ENCODE measurements at places on chromosomes 12 and 14.

DNA sequence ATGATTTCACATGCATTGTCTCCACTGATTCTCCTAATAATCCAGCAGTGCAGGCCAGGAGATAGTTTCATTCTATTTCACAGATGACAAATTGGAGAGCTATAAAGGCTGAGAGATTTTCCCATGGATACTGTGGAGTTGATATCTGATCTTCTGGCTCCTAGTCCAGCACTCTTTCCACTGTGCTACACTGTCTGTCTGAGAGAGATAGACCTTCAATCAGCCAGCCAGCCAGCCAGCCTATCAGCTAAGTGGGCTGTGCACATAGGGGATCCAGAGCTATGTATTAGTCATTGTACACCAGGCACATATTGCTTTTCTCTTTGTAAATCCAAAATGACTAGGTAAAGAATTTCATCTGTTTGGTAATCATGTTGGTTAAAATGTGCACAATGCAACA, 91.8 kb upstream of the ATP2B1 start:
- no peak for DNase-seq

- no peak for DNase-seq
Measured at GRCh38 chr12:45745861-45746277, 16.4 kb downstream of the ARID2 start.

DNA sequence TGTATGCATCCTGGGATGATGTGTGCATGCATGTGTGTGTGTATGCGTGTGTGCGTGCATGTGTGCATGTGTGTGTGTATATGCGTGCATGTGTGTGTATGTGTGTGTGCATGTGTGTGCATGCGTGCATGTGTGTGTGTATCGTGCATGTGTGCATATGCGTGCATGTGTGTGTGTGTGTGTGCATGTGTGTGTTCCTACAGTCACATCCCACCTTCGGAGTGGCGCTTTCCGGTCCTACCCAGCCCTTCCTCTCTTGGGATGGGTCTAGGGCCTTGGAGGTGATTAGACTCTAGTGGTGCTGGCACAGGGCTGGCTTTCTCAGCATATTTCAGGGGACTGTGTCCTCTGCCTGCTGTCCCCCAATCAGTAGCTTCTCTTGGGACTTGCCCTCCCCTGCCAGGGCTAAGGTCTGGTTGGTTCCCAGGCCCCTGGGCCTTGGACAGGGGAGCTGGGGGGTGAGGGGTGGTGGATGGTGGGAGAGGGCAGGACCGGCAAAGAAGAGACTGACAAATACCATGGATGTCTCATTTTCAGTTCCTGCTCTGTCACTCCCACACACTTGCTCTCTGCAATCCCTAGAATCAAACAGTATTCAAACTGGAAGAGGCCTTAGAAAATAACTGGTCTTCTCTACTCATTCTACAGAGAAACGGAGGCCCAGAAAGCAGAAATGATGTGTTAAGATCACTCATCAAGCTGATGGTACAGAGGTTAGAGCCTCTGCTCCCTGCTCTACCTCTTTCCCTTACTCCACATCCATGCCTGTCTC, 21.9 kb upstream of the FAIM2 start:
- no peak for DNase-seq

DNA sequence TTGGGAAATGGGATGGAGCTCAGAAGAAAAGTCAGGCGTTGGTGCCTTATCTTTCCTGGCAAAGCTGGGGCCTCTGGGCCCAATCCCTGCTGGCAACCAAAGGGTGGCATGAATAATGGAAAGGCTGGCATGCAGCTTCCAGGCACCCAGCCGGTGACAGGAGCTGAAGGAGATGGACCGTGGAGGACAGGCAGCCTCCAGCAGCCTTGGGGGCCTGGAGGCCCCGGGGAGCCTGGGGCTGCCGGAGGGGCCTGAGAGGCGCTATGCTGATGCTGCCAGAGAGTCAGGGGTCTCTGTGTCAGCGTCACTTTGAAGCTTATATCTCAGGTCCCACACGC, 38.2 kb upstream of the EML1 start:
- DNase-seq, result no peak

DNA sequence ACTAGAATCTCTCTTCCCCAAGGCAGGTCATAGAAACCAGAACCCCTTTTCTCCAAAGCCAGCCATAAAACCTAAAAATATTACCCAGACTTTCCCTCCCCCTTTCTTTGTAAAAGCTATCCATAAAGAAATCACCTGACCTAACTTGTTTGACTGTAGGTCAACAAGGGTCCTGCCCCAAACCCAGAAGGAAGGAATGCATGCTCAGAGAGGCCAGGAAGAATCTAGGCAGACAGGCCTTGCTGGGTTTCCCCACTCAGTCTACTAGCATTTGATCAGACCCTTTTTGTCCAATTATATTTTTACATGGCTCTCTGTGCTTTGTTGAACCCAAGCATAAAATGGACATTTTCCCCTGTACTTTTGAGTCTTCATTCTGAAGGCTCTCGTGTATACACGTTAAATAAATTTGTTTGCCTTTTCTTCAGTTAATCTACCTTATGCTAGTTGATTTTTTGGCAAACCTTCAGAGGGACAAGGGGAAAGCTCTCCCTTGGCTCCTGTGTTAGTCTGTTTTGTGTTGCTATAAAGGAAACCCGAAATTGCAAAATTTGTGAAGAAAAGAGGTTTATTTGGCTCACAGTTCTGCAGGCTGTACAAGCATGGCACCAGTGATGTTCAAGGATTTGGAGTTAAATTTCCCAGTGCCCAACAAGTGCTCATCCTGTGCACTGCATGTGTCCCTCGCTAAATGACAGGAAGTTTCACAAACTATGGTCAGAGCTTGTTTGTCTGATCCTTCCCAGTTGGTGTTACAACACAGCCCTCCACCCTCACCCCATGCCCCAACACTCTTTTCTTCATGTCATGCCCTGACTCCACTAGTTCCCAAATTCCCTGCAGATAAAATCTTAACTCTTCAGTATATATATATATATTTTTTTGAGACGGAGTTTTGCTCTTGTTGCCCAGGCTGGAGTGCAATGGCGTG, 14.2 kb upstream of the RASSF3 start:
- no peak for DNase-seq

- DNase-seq, result no peak
Measured at GRCh38 chr14:104734991-104735779, 11.2 kb downstream of the ADSS1 start.

DNA sequence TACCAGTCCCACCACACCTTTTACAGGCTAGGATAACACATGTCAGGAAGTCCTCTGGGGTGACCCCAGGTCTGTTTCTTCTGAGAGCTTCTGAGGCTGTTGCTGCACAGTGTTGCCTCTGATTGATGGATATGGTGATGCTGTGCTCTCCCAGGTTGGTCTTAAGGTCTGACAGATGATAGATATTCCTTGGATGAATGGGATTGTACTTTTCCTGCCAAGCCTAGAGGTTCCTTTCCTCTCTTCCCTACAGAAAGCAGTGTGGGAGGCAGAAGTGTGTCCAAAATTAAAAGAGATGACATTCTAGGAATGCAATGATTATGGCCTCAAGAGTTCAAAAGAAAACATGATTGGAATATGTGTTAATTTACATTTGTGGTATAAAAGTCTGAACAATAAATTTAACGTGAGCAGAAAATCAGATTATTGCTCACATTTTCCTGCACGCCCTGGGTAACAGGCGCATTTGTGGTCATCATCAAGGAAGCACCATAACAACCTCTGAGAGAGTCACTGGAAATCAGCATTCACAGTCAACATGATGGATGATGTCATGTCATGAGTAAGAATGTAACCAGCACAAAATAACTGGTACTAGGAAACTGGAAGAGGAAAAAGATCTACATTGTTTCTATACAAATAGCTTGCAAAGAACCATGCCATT, 73.7 kb downstream of the BBS10 start:
- DNase-seq, result no peak

DNA sequence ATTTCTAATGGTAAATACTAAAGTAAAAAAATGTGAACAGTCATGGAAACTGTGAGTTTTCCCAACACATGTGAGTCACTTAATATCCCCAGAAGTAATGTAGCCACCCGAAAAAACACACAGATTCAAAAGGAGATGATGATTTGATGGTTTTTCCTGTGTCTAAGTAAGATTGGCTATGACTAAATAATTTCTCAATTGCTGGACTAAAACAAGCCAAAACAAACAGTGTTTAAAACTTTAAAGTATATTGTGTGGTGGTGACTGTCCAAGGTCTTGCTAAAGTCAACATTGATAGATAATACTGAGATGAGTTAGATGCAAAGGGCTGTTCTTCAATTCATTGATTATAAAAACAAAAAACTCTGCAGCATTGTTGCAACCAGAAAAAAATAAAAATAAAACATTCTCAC, 89.6 kb upstream of the SOX5 start:
- no peak for DNase-seq

- no peak for DNase-seq
Measured at GRCh38 chr14:100660882-100661635, 65.6 kb upstream of the DLK1 start.

GRCh38 chr14:33356181-33356580, 417.5 kb downstream of the NPAS3 start:
- DNase-seq, result no peak

GRCh38 chr12:53617700-53618099, 8.5 kb downstream of the ATF7 start:
- no peak for DNase-seq

DNA sequence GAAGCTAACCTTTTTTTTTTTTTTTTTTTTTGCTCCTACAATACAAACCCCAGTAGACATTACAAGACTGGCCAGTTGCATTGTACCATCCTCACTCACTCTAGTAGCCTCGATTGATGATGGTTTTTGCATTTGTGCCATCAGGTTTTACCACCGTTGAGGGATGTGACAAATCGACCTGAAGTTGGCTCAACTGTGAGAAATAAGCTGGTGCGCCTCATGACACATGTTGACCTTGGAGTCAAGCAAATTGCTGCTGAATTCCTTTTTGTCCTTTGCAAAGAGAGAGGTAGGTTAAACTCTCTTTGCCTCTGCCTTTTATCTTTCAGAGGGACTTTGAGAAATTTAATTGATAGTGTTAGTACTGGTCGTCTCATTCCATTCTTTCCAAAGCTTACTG, 76.8 kb downstream of the RIC8B start:
- DNase-seq, result no peak

DNA sequence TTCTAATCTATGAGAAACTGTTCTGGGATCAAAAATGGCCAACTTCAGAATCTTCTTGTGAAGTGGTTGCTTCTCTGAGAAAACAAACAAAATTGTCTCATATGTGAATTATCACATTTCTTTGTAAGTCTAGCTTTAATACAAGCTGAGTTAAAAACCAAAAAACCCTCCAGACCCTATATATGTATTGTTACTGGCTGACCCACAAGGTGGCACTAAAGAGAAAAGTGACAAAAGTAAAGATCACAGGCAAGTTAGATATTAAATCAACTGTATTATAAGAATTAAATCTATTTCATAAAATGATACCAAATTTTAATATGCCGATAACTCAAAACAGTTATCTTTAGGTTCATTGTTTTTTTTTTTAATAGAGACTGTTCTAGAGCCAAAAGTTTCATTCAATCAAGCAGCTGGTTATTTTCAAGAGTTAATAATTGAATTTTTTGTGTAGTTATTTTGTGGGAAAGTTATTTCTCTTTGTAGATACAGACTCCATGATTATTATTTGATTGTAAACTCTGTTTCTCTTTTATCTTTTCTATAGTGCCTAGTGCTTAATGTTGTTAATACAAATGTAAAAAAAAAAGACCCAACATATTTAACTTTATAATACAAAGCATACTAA, 7.5 kb upstream of the TRHDE start:
- no peak for DNase-seq

- DNase-seq, result no peak
Measured at GRCh38 chr12:106345746-106346145, 11.8 kb upstream of the POLR3B start.

DNA sequence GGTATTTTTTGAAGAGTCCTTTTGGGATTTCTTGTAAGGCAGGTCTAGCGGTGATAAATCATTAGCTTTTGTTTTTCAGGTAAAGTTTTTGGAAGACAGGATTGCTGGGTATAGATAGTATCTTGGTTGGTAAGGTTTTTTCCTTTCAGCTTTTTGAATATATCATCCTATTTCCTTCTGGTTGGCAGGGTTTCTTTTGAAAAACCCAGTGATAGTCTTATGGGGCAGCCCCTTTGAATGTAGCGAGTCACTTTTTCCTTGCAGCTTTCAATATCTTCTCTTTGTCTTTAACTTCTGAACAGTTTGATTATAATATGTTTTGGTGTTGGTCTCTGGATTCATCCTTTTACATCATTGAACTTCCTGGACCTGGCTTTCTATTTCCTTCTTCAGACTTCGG, 20.2 kb downstream of the TMX1 start:
- no peak for DNase-seq

DNA sequence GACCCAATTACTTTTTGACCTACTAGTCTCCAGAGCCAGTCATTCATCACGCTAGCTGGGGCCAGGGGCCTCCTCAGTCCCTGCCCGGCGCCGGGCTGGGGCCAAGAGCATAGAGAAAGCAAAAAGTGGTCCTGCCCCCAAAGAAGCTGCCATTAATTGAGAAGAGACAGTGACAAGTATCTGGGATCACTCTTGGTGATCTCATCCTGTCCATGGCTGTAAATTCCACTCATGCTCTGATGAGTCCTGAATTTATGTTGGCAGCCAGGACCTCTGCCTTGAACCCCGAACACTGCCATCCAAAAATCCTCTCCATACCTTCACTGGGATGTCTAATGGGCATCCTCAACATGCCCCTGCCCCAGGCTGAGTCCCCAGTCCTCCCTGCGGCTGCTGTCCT, 34.4 kb upstream of the DLK1 start:
- no peak for DNase-seq

DNA sequence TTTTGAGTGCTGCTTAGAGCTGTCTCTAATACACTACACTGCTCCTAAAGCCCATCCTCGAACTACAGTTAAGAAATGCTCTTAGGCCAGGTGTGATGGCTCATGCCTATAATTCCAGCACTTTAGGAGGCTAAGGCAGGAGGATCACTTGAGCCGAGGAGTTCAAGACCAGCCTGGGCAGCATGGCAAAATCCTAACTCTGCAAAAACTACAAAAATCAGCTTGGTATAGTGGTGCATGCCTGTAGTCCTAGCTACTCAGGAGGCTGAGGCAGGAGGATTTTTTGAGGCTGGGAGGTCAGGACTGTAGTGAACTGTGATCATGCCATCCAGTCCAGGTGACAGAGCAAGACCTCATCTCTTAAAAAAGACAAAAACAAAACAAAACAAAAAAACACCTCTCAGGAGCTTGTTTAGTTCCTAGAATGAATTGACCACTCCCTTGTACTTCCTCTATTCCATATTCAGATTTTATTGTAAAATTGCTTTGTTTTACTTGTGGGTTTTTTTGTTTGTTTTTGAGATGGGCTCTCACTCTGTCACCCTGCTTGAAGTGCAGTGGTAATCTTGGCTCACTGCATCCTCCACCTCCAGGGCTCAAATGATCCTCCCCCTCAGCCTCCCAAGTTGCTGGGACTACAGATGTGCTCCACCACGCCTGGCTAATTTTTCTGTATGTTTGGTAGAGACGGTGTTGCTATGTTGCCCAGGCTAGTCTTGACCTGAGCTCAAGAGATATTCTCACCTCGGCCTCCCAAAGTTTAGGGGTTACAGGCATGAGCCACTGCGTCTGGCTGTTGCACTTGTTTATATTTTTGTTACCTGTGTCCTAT, 13.6 kb downstream of the MDM2 start:
- DNase-seq, result no peak

- DNase-seq, result no peak
Measured at GRCh38 chr12:31231611-31232360, 94.2 kb downstream of the SINHCAF start.

All from stimulated activated CD8-positive, alpha-beta memory T cell treated with anti-CD3 and anti-CD28 coated beads, Interleukin-4, amount 100 ng/mL, for 4 hours (primary cell).